ENCODE measurements at places on chromosomes 7 and 10.

- no peak for DNase-seq
These were observed 10.9 kb downstream of the MMRN2 start for GRCh38 chr10:86946213-86947155.

GRCh38 chr7:47461161-47461560, 120.8 kb downstream of the TNS3 start:
- DNase-seq = no peak

- DNase-seq = no peak
These were observed 59.8 kb upstream of the MSRB2 start for GRCh38 chr10:23035569-23035968.

- DNase-seq = no peak
These were observed 121.6 kb downstream of the PRKAG2 start for GRCh38 chr7:151755131-151755801.

- DNase-seq = no peak
These were observed 764 bp upstream of the NDUFA5 start for GRCh38 chr7:123558289-123558874.

DNA sequence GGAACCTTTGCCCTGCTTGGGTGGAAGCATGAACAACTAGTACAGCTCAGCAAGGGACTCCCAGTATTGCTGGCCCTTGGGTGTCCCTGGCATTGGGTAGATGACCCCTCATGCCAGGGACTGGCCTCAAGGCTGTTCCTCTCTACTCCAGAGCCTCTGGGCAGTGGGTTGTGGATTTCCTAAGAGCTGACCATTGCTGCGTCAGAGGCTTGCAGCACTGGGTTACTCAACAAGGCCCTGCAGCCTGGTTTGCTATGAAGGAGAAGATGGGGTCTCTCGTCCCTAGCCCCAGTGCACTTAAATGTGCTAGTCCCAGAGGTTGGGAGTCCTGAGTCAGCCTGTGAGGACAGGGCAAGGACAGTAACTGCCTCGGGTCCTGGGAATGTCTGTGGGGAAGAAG, 2.5 kb downstream of the VSIR start:
- no peak for DNase-seq

GRCh38 chr10:92880917-92881316, 32.6 kb downstream of the EXOC6 start:
- no peak for DNase-seq

DNA sequence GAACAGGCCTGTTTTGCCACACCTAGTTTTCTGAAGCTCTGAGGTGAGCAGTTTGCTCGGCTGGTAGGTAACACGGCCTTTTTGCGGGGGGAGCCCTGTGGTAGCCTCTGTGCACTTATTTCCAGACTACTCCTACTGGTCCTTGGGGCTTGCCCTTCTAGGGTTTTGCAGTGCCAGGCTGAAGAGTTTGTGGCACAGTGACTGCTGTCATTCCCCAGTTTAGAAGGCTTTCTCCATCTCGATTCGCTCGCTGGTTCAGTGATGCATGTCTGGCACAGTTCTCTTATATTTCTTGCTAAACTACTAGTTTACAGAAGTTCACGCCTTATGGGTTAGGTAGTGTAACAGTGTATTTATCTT, 711 bp downstream of the KIF20B start:
- DNase-seq = no peak

DNA sequence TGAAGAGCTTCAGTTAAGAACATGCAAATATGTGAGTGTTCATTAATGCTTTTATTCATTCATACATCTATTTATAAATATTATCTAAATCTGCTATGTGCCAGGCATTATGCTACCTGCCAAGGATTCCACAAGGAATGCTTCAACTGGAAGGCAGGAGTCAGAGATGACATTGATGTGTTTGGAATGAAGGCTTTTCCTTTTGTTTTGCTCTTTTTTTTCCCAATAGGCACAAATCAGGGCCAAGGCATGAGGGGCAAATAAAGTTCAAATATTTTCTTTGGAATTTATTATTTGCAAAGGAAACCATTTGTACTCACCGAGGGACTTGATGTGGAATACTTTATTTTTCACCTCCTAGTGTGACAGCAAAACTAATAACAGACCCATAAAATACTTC, 530.3 kb downstream of the ARL4A start:
- DNase-seq = no peak

All from NCI-H1105 (cell line).